Ecto neural progenitor cell (in vitro differentiated cells): ENCODE measurements at places on chromosomes 1 and 21.

DNA sequence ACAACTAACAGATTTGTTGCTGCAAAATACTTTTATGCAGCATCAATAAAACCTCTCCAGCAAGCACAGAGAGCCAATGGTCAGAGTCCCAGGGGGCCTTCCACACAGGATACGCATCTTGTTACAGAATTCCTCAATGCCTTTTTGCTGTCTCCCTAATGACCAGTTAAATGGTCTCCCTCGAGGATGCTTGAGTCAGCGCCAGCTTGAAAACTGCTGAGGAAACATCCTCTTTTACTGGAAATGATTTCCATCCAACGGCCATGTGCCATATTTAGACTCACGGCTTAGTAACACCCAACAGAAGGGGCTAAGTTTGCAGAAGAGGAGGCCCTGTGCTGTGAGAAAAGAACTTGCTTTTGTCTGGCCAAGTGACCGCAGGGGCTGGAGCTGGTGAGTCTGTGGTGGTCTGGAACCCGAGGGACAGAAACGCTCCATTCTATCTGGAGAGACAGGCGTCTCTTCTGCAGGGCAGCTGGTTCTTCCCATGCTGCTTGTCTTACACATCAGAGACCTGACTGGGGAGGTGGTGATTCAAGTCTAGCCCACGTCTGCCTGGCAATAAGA is 496.4 kb downstream of the SETD4 start:
- DNase-seq: no peak

DNA sequence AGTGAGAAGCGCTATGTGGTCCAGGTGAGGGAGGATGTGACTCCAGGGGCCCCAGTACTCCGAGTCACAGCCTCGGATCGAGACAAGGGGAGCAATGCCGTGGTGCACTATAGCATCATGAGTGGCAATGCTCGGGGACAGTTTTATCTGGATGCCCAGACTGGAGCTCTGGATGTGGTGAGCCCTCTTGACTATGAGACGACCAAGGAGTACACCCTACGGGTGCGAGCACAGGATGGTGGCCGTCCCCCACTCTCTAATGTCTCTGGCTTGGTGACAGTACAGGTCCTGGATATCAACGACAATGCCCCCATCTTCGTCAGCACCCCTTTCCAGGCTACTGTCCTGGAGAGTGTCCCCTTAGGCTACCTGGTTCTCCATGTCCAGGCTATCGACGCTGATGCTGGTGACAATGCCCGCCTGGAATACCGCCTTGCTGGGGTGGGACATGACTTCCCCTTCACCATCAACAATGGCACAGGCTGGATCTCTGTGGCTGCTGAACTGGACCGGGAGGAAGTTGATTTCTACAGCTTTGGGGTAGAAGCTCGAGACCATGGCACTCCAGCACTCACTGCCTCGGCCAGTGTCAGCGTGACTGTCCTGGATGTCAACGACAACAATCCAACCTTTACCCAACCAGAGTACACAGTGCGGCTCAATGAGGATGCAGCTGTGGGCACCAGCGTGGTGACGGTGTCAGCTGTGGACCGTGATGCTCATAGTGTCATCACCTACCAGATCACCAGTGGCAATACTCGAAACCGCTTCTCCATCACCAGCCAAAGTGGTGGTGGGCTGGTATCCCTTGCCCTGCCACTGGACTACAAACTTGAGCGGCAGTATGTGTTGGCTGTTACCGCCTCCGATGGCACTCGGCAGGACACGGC is 2.2 kb downstream of the CELSR2 start:
- DNase-seq: no peak

DNA sequence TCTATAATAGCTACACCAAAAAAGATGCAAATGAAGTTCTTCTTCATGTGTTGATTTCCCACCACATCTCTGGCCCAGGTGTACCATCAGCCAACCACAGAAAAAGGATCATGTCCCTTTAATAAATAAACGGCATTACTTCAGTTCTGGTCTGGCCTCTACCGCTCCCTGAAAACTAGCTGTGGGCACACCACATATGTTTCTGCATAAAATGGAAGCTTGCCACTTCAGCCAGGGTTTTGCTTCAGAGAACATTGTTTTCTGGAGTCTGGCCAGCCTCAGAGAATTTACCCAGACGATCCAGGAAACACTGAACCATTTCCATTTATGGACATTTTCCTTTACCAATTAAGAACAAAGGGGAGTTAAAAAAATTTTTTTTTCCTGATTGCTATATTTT is 5.8 kb upstream of the LAMC2 start:
- no peak for DNase-seq

GRCh38 chr1:93672069-93672468 is 9.6 kb downstream of the BCAR3 start:
- no peak for DNase-seq

DNA sequence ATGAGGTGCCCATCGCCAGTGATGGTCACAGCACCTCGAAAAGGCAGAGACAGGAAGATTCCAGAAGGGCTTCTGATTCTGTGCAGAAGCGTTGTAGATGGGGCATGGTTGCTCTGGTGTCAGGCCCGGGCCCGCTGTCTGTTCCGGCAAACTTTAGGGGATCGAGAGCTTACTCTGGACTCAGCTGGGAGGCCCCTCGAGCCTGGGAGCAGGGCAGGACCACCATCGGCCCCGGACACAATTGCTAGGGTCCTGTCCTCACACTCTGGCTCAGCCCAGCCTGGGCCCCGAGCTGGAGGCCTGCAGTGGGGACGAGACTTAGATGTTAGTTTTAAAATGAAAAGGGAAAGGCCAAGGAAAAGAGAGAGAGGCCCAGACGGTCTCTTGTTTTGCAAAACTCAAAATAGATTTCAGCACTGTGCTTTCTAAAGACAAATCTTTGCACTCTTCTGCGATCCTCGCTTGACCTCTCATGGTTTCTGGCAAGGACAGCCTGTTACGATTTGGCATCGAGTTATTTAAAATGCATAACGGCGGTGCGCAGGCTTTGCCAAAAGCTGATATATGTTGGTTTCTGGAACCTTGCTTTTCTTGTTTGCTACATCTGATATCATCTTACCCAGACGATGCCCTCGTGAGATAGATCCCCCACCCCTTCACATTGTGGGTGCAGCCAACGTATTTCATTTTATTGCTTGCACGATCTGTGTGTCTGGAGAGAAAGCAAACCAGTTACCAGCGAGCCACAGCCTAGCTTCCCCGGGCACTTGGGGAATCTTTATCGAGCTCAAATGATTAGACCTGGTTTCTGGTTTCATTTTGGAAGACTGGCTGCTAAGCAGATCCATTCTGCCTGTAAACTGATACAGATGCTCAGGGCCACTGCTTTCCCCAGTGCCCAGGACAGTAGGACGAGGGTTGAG is 58.0 kb downstream of the PRDM16 start:
- DNase-seq: no peak

- no peak for DNase-seq
Measured at GRCh38 chr1:95021119-95021518, 51.6 kb downstream of the ALG14 start.

DNA sequence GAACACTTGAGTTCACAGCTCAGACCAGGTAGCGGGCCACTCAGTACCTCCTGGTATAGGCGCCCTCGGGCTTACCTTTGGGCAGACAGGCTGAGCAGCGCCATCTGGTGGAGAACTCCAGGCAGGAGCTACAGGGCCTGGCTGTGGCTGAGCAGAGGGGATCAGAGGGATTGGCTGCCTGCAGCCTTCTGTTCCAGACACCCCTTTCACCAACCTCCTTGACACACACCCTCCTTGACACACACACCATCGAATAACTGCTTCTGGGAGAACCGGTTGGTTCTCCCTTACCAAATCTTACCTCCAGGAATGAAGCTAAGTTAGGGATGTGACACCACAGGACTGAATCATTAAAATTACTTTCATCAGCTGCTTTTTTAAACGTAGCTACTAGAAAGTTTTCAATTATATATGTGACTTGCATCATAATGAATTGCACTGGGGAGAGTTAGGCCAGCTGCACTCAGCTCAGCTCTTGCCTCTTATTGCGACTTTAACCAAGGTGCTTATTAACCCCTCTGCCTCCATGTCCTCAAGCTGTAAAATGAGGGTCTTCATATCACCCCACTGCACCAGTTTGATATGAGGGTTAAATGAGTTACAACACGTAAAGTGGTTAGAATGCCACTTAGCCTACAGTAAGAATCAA is 6.6 kb downstream of the LIN28A start:
- peak; percentile 93 for DNase-seq

DNA sequence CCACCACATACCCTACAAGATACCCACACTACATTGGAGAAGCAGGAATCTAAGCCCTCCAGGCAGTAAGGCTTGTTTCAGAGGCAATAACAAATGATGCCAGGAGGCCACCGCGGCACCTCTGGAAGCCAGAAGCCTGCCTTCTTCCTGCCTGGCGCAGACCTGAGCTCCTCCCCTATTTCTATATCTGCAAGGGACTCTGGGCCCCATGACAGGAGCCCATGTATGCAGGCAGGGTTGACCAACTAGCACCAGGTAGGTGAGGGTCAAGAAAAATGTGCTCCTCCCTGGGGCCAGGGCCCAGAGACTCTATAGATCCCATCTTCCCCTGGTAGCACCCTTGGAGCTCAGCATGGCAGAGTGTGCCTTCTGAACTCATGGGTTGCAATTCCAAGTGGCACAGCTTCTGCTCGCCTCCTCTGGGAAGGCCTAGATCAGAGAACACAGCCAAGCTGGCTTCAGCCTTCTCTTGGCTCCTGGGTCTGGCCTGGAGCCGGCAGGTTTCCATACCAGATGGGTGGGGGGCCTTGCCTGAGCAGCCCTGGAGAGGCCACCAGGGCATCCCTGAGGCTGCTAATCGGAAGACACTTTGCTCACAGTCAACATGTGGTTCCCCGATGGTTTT is 85.1 kb downstream of the STUM start:
- no peak for DNase-seq

- DNase-seq: no peak
Measured at GRCh38 chr1:109613361-109614147, 5.9 kb downstream of the GNAT2 start.

- DNase-seq: no peak
Measured at GRCh38 chr1:231357187-231357772, 19.2 kb downstream of the SPRTN start.

- DNase-seq: no peak
Measured at GRCh38 chr21:33685613-33686197, 43.4 kb downstream of the ITSN1 start.

- DNase-seq: no peak
Measured at GRCh38 chr1:93712741-93713140, 31.1 kb upstream of the BCAR3 start.

DNA sequence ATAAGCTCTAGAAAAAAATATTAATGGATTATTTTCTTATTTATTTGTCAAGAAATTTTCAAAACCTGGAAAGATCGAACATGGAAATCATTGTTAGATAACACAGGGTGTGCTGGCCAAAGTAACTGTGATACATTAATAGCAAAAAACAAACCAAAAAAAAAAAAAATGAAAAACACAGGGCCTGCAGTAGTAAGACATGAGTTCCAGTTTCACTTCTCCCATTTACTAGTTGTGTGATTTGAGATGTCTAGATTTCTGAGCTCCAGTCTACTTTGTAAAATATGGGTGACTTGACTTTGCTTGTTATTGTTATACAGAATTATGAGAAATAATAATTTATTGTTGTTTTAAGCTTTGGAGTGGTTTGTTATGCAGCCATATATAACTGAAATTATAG is 13.6 kb downstream of the FAM177B start:
- DNase-seq: no peak

GRCh38 chr1:226674892-226675714 is 64.0 kb downstream of the ITPKB start:
- no peak for DNase-seq

GRCh38 chr1:203152158-203153034 is 23.2 kb downstream of the MYBPH start:
- no peak for DNase-seq

DNA sequence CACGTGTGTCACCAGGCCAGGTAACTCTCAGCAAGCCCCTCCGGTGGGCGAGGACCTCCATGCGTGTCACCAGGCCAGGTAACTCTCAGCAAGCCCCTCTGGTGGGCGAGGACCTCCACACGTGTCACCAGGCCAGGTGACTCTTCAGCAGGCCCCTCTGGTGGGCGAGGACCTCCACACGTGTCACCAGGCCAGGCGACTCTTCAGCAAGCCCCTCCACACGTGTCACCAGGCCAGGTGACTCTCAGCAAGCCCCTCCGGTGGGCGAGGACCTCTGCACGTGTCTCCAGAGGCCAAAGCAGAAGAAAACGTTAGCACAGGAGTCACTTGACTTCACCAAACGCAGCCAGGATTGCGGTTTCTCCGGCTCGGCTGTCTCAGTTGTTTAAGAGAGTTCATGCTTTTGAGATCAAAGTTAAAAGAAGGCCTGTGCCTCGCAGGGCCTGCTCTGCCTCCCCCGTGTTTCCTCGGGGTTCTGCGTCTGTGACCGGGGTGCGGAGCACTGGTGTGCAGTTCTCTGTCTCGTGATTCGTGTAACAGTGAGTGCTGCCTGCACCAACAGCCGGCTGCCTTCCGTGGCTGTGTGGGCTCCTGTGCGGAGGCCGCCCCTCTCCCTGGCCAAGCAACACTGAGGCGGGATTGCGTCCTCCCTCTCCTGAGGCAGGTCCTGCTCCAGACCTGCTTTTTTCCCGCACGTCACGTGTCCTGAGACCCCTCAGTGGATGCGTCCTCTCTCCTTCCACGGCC is 56.6 kb downstream of the PRKCZ start:
- DNase-seq: no peak

GRCh38 chr1:242692988-242693387 is 168.5 kb upstream of the PLD5 start:
- no peak for DNase-seq

DNA sequence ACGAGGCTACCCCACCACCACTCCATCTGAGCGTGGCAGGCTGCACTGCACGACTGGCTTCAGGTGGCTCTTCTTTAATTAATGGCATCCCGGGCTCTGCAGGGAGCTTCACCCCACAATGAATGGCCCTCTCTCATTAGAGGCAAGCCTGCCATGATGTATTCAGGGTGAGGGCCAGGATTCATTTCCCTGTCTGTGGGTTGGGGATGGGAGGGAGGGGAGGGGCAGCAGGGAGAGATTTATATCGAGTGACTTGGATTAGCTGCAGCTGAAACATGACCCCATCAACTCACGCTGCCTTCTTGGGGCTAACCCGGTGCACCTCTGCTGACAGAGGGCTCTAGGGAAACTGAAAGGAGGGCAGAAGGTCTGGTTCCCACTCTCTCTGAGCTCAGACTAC is 54.2 kb downstream of the ERI3 start:
- no peak for DNase-seq

GRCh38 chr1:54653036-54653435 is 11.4 kb downstream of the MROH7 start:
- DNase-seq: no peak

DNA sequence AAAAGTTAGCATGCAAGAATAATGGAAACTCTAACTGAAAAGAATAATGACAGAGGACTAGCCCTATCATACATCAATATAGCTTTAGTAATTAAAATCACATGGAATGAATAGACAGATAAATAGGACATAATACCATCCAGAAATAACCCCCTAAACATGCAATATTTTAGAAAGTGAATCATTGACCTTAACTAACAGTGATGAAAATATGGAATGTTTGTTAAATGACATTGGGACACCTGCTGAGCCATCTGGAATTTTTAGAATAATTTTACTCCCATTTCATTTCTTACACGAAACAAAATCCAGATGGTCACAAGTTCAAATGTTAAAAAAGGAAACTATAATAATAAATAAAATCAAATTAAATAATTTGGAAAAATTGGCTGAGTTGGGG is 53.1 kb upstream of the FMO3 start:
- no peak for DNase-seq

GRCh38 chr1:101509370-101509769 is 272.6 kb downstream of the S1PR1 start:
- no peak for DNase-seq
